ENCODE measurements at places on chromosomes 11 and 22. TPM values are rescaled to one million over a fixed set of nuclear protein-coding genes. Genes with fewer than 3 reads are reported as not detected.

The EHF gene
- total RNA-seq, result 2.3 TPM

GRCh38 chr11:101582989-101583250, 887 bp downstream of the TRPC6 start:
- no peak for DNase-seq

The MAJIN gene
- total RNA-seq, result not detected

GRCh38 chr11:65558002-65558929, at the start of gene LTBP3:
Gene LTBP3, minus strand, starts transcription at chr11:65558359. Its CDS starts 400 bp downstream, at chr11:65557959.
- DNase-seq, result peak; percentile 91

DNA sequence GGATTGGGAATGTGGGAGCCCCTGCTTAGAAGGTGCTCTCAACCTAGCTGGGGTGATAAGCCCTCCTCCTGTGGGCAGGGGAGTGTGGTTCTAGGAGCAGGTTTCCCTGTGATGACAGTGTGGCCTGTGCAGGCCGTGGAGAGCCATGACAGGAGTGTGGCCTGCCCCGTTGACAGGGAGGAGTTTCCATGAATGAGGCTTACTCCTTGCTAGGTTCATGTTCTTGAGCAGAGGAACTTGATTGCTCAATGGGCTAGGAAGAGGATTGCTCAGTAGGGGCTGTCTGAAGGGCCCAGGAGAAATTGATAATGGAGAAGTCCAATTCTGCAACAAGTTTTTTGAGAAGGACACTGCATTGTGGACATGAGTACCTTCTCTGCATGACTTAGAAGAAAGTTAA, 92.0 kb downstream of the PPP6R3 start:
- DNase-seq, result no peak

The PANX3 gene
- total RNA-seq, result not detected

DNA sequence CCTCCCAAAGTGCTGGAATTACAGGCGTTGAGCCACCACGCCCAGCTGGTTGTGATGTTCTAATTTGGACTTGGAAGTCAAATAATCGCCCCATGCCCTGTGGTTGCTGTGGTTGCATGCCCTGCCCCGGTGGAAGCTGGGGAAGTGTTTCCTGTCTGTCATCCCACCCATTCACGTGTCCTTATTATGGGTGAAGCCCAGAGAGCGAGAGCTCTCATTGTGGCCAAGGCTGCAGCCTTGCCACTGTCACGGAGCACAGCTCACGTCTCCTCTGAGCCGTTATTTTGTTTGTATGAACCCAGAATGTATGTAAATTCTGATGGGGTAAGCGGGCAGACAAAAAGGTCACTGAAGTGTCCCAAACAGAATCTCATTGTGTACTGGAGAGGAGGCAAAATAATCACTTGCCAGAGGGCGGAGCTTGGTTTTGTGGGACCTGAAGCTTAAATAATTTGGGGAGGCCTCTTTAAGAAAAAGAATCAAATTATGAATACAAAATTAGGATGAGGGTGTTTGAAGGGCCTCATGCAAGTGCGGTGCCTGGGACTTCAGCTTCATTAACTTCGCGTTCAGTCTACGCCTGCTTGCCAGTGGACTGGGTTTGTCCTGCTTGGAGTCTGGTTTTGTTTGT, 25.8 kb upstream of the TREH start:
- DNase-seq, result no peak

The ADORA2A gene
- 4.1 TPM for total RNA-seq

GRCh38 chr11:115607621-115608221, 103.5 kb upstream of the CADM1 start:
- peak; percentile 61 for DNase-seq

GRCh38 chr11:71949034-71949433, 20.2 kb downstream of the RNF121 start:
- DNase-seq, result no peak

DNA sequence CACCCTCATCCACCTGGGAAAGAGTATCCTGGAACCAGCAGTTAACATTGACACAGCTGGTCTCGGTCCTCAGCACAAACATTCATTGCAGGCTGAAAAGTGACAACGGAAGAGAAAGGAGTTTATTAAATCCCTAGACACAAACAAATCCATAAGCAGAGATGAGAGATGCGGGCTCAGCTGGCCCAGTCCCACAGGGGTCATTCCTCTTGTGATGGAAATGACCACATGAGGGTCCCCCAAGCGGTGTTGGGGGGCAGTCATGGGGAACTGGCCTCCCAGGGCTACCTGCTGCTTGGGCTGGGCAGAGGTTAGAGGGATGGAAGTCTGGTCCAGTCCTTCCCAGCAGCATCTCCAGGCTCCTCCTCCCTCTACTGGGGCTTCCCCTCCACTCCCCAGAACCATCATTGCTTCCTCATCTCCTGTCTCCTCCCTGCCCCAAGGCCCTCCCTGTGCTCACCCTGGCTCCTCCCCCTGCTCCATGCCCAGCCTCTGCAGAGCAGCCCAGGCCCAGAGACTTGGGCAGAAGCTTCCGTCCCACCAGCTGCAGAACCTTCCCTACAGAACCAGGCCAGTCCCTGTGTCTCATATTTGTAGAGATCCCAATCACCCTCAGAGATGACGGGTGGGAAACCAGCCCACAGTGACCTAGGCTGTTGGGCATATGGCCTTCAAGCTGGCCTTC, 5.4 kb upstream of the IGLL5 start:
- no peak for DNase-seq

DNA sequence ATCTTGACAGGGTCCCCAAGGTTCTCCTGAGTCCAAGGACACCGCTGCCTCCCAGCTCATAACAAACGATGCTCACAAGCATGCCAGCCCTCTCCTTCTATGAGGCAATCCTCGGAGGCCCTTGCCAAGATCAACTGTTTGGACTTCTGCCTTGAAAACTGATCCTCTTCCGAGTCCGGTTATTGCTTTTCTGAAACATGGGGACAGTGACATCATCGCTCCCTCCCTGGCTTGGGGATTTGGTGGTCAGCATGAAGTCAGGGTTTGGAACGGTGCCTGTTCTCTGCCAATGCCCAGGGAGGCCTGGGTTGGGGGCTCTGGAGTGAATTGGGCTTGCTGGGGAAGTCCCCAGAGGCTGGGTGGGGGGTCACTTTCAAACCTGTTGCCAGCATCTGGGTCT, 149.3 kb downstream of the FBXO7 start:
- peak; percentile 67 for DNase-seq

DNA sequence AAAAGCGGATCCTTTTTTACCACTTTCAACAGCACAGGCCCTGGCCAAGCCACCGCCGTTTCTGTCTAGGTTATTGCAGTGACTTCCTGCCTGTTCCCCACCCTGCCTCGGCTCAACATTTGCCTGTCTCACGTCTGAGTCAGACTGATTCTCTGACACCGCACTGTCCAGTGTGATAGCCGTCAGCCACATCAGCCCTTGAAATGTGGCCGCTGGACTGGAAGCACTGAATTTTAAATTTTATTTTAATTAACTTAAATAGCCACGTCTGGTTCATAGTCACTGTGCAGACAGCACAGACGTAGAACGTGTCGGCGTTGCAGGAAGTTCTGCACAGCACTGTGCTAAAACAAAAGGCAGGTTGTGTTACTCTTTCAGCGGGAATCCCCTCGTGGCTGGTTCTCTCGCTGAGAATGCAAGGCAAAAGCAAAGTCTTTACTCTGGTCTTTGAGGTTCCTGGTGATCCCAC, 56.3 kb upstream of the ADSL start:
- DNase-seq, result peak; percentile 57

The ABCC8 gene
- total RNA-seq, result 0.91 TPM

DNA sequence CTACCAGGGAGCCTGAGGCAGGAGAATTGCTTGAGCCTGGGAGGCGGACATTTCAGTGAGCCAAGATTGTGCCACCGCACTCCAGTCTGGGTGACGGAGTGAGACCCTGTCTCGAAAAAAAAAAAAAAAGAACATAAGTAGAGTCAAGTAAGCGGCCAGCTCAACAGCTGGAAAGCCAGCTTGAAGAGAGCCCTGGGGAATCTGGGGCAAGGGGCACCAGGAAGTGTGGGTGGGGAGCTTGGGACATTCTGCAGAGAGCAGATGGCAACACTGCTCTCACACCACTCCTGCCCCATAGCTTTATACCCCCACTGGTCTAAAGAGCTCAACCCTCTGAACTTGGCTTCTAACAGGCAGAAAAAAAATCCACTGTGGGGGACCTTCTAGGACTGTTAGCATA, 505.6 kb downstream of the BUD13 start:
- DNase-seq, result no peak

The MRGPRE gene
- 0.16 TPM for total RNA-seq

- no peak for DNase-seq
Observed at GRCh38 chr11:75118577-75118976, 21.9 kb upstream of the OR2AT4 start.

DNA sequence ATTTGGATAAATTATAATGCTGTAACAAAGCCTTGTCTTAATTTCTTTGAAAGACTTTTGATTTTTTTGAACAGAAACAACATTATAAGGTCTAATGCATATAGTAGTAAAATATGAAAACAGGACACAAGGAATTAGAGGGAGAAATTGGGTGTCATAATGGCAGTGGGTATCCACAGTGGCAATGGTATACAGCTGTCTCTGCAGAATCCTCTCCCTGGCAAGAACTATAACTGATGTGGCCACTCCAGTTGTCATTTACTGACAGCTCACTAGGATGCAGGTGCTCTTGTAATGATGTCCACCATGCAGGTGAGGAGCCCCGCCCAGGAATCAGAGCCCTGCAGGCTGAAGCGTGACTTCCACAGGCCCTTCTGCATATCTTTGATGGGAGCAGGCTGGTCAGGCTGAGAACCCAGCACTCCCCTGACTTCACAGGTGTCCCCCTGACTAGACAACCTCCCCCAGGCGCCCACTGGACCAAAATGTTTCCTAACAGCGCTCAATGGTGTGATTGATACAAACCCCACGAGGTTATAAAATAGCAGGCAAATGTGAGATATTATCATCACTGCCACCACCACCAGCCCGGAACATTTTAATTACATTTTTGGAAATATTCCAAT, 32.8 kb upstream of the SERPIND1 start:
- no peak for DNase-seq

The CEP164 gene
- 4.3 TPM for total RNA-seq

DNA sequence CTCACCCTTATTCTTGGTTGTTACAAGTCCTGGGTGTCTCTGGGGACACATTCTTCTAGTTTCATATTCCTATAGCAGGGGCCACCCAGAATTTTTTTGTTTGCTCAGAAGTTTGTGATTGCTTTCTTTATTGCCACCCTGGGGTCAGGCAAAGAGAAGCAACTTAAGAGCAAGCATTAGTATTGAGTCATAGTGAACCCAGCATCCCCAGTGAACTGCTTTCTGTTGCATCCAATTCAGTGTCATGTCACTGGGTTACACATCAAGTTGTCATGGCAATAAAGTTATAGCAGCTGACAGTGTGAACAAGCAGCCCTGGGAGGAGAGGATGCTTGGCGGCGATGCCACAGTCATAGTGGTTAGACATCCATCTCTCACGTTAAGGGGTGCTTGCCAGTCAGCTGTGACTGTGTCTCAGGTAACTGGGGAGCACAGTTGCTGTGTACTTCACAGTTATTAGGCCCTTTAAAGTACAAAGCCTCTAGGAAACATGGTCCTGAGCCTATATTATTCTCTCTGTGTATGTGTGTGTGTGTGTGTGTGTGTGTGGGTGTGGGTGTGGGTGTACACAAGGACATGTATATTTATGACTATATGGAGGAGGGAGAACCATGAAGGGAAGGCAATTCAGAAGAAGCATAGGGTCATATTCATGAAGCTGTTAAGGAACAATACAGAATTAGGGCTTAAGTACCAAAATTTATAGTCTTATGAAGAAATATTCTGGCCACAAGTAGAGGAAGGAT, 52.5 kb downstream of the TRIM44 start:
- no peak for DNase-seq

DNA sequence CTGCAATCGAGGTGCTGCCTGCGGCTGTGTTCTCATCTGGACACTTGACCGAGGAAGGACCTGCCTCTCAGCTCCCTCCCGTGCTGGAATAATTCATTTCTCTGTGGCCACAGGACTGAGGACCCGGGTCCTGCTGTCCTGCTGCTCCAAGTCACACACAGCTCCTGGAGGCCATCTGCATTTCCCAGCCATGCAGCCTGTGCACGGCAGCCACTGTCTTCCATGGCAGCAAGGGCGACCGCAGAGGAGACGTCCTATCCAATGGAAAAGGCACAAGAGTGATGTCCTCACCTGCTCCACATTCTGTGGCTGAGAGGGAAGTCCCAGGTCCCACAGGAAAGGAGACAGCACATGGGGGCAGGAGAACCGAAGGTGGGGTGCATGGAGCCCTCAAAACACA, 495.8 kb downstream of the BRD1 start:
- DNase-seq, result no peak

DNA sequence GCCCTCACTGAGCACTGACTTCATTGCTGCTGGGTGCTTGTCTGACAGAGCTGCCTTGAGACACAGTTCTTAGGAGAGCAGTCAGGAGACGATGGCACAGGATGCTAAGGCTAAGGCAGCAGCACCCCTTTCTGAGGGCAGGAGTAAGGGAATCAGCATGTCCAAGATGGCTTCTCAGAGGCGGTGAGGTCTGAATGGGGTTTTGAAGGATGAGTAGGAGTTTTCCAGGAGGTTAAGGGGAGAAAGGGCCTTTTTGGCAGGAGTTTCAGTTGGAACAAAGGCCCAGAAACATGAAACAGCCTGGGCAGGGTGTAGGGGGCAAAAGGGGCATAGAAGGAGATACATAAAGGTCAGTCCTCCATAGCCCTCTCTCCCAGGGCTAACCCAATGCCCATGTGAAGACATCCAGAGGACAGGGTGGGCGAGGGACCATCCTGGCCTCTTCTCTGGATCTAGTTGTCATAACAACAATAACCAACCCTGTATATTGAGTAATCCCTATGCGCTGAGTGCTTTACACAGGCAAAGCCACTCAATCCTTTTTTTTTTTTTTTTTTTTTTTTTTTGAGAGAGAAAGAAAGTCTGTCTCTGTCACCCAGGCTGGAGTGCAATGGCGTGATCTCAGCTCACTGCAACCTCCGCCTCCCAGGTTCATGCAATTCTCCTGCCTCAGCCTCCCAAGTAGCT, 19.0 kb downstream of the CYTH4 start:
- DNase-seq, result no peak

DNA sequence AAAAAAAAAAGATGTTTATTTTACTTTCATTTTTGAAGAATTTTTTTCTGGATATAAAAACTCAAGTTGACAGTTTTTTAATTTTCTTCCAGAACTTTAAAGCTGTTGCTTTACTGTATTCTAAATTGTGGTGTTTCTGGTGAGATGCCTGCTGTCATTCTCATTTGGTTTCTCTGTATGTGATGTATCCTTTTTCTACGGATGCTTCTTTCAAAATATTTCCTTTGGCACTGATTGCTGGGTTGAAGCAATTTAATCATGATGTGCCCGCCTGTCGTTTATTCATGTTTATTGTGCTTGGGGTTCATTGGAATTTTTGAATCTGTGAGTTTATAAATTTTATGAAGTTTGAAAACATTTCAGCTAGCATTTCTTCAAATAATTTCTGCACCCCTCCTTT, 29.4 kb upstream of the CTSD start:
- no peak for DNase-seq

All from Right ventricle myocardium superior (tissue), 1 donor.